Type B pancreatic cell (in vitro differentiated cells): ENCODE measurements at places on chromosomes 1 and 21. TPM values are rescaled to one million over a fixed set of nuclear protein-coding genes. Genes with fewer than 3 reads are reported as not detected.

DNA sequence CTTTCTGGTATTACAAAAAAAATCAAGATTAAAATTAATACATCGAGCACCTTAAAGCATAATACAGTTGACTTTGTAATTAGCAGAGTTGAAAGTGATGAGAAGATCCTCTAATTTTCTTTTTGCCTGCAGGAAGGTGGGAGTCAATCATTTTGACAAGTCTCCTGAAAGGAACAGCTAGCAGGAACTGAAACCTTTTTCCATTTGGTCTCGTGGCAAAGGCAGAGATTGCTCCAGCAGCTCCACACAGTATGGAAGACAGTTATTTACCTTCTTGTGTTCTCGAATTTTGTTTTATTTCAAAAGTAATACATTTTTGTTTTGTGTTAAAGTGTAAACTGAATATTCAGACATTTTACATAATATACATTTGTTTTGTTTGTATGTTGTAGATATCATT, 7.7 kb downstream of the S100PBP start:
- DNase-seq: no peak

DNA sequence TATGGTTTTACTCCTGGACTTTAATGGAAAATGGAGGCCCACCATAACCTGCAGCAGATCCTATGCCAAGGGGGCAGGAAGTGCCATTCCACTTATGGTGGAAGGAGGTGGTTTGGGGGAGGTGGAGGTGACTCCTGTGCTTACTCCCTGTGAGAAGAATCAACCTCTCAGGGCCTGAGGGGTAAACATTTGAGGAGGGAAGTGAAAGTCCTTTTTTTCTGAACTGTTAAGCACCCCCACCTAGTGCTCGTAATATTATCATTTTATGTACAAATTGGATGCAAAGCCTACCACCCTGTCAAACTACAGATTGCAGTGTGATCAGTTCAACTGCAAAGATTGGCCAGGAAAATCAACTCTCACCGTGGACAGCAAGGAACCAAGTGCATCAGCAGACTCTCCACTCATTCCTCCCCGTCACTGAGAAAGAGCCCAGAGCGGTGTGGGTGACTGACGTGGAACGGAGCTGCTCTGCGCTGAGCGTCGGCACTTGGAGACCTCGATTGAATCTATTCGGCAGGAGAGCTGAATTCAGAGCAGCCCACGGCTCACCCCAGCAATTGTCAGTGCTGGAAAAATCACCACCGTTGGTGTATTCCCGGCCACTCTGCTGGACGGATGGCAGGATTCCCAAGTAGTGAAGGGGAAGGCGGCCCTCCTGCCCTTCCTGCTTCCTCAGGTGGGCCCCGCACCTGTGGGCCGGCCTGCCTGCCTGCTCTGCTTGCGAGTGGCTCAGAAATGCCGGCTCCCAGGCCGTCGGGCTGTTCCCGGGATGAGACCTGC, 46.8 kb upstream of the COX20 start:
- DNase-seq: no peak

- no peak for DNase-seq
Observed at GRCh38 chr21:31191553-31191952, 152.5 kb downstream of the TIAM1 start.

The BEND5 gene
- 4.4 and 10.6 TPM in 2 replicates for total RNA-seq

GRCh38 chr1:183239220-183239742, 53.2 kb downstream of the LAMC2 start:
- DNase-seq: no peak

The IL20 gene
- not detected in 2 replicates for total RNA-seq

The TOMM20 gene
- total RNA-seq: 113 and 119 TPM in 2 replicates

The GRIK1 gene
- 4.1 and 6.1 TPM in 2 replicates for total RNA-seq

The SERPINC1 gene
- total RNA-seq: 0.50 TPM in 1 of 2 replicates, not detected in the other

DNA sequence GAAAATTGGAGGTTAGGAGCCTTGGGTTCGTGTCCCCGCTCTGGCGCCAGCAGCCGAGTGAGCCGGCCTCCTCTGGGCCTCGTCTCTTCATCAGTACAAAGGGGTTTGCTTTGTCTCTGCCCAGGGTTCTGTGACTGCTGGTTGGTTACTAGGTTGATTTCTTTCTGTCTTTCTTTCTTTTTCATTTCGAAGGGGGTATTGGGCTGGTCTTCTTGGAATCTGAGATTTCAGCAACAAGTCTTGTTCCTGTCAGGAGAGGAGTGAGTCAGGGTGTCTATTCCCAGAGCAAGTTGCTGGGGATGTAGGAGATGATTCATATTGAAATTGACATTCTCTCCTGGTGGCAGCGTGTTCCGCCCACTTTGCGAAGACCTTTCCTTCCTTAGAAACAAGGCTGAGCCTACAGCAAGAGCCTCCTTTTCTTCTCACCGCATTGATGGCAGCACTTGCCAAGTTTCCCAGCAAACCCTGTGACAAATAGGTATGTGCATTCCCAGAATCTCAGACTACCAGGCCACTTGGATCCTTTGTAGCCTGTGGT, 79.2 kb downstream of the MAN1C1 start:
- no peak for DNase-seq

DNA sequence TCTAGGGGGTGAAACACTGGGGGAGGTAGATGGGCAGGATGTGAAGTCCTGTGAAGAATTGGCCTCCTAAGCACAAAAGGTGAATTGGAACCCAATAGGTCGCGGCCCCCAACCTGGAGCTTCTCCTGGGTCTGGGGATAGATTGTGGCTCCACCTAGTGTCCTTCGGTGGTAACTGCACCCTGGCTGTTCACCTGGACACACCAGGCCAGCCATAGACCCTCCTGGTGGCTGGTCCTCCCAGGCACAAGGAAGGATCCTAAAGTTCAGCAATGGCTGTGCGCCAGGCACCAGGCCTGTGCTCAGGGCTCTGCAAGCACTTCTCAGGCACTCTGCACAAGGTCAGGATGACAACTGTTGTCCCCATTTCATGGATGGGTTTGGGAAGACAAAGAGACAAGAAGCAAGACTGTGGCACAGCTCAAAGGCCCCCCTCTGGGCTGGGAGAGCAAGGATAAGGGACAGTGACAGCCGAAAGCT, 13.5 kb downstream of the ESPN start:
- DNase-seq: no peak

The C4BPA gene
- total RNA-seq: 0.87 and 6.8 TPM in 2 replicates

GRCh38 chr1:157562515-157562914, 10.2 kb upstream of the FCRL5 start:
- DNase-seq: no peak

GRCh38 chr1:87650306-87650705, 321.6 kb downstream of the LMO4 start:
- DNase-seq: no peak

The RIMKLA gene
- 2.3 and 3.8 TPM in 2 replicates for total RNA-seq

DNA sequence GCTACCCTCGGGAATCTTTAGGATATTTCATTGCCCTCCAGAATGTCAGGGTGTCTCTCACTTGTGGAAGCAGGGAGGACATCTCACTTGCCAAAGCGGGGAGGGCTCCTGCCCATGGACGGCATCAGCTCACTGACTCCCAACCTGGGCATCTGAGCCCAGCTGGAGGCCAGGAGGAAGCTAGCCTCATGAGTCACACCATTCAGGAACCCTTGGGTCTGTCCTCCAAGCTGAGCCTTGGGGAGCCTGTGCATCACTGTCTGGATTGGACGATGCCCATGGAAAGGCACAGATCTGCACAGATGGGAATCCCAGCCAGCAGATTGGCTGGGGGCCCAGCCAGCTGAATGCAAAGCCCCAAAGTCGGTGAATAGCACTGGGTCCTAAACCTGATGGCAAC, 25.2 kb downstream of the WNT3A start:
- no peak for DNase-seq

- no peak for DNase-seq
Observed at GRCh38 chr1:178412400-178412770, 84.4 kb downstream of the CLEC20A start.

DNA sequence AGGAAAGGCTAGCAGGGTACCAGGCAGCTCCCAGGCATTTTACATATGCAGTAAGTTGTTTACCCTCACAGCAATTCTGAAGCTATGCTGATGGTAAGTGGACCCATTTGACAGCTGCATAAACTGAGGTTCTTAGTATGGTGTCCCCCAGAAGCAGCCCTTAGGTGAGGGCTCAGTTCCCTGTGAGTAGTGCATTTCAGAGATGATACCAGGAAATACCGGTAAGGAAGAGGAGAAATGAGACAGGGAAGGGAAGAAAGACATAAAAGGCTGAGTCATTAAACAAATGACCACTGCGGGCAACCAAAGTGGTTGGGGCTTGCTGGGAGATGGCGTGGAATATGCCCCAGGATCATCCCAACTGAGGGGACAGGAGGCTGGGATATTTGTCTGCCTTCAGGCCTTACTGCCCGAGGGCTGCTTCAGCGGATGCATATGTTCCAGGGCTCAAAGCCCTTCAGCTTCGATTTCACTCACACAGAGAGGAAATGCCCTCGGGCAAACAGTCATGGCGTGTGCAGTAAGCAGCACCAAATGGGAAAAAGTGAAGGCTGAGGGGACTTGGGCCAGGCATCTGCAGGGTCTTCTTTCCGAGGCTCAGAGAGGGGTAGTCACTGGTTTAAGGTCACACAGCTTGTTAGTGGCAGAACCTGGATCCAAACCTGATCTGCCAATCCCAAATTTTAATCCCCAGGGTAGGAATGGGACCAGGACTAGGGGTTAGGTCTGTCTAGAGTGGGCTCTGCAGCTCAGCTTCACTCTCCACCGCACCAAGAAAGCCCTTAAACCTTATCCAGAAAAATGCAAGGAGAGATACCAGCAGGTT, 133.7 kb upstream of the RUNX3 start:
- no peak for DNase-seq

The APOBEC4 gene
- not detected in 2 replicates for total RNA-seq

- no peak for DNase-seq
Observed at GRCh38 chr1:155272466-155273342, 600 bp downstream of the CLK2 start.
